ENCODE measurements at places on chromosomes 16 and 17. TPM values are rescaled to one million over a fixed set of nuclear protein-coding genes. Genes with fewer than 3 reads are reported as not detected.

PIRT gene
- total RNA-seq = not detected

FLYWCH2 gene
- 52.4 TPM for total RNA-seq

CDK3 gene
- total RNA-seq = 4.1 TPM

YBX2 gene
- total RNA-seq = 0.56 TPM

TMC8 gene
- 0.22 TPM for total RNA-seq

FBXW10 gene
- total RNA-seq = 1.1 TPM

ITGB4 gene
- total RNA-seq = 117 TPM

PLCG2 gene
- 3.3 TPM for total RNA-seq

SPATA32 gene
- total RNA-seq = 0.15 TPM

SGCA gene
- 1.6 TPM for total RNA-seq

KRT13 gene
- 0.10 TPM for total RNA-seq

KRT33B gene
- not detected for total RNA-seq

GPR142 gene
- total RNA-seq = not detected

KRT32 gene
- total RNA-seq = not detected

CDRT15L2 gene
- total RNA-seq = not detected

All from A549 treated with AZD2906 at 1 μM for 4 hours (cell line).